ENCODE measurements at places on chromosomes 6 and 20.

DNA sequence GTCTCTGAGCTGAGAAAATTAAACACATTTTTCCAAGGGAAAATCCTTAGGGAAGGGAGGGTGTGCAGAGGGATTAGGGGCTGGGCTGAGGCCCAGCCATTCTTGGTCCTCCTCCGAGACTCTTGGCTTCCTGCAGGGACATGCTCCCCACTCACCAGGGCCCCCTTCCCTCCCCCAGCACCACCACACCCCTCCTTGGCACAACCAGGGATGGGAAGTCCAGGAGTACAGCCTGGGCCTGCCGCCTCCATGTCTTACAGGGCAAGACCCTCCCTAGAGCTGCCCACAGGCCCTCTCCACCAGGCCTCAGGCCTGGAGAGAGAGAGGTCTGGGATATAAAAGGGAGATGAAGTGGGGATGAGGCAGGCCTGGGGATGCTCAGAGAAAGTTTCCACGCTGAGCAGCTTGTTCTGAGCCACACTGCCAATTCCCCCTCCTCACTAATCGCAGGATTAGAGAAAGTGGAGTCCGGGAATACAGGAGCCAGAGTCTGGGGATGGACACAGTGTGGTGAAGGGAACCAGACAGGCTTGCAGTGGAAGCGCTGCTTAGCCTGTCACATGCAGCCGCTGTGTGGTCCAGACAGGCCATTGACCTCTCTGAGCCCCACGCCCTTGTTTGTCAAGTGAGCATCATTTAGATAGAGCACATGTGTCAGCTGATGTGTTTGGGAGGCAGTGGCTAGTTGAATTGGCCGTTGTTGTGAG is 105.5 kb downstream of the MRPL14 start:
- no peak for DNase-seq

DNA sequence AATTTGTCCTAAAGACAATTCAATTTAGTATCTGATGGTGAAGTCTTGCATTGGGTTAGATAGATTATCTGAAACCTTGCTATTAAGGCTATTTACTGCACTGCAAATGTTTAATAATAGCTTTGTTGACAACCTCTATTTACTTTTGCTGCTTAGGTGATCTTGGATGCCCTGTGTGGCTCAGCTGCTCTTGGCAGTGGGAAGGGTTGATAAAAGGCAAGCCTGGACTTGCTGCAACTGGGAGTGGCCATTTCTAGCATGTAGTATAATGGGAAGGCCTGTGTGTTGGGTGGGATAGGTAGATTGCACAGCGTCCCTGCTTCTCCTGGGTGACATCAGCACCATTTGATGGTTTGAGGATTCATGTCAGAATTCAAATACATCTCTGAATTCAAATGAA is 49.1 kb downstream of the ARMC2 start:
- no peak for DNase-seq

GRCh38 chr6:44626616-44627015 is 239.1 kb downstream of the CDC5L start:
- no peak for DNase-seq

DNA sequence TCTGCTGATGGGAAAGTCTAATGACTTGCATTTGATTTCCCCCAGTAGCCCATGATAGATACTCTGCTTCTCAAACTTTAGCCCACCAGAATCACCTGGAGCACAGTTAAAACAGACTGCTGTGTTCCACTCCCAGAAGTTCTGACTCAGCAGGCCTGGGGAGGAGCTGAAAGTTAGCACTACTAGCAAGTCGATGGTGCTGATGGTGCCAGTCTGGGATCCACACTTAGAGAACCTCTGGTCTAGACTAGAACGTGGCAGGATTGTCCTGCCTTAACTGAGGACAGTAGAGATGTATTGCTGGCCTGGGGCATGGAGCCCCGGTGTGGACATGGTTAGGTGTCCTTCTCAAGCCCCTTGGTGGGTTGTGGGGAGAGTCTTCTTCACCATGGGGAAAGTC is 8.7 kb downstream of the TOX2 start:
- no peak for DNase-seq

DNA sequence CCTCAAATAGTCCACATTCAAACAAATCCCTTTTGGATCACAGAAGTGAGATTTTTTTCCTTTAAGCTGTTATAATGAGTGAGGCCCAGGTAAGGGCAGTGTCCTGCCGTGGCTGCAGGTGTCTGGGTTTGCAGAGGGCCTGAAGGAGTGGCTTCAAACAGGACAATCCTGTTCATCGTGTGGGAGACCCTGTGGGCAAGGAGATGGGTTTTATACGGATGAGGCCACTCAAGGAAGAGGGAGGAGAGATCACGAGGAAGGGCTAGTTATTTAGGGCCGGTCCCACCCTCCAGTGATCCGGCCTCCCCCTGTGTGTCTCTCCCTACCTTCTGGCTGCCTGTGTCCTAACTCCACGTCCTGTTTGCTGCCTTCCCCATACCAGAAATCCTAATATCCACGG is 33.8 kb downstream of the PPP1R14C start:
- DNase-seq = no peak

GRCh38 chr6:15736297-15736696 is 73.5 kb upstream of the DTNBP1 start:
- DNase-seq = no peak

- no peak for DNase-seq
Observed at GRCh38 chr20:51703400-51704287, 64.5 kb downstream of the ATP9A start.

GRCh38 chr20:6079016-6079415 is 25.2 kb upstream of the LRRN4 start:
- DNase-seq = no peak

DNA sequence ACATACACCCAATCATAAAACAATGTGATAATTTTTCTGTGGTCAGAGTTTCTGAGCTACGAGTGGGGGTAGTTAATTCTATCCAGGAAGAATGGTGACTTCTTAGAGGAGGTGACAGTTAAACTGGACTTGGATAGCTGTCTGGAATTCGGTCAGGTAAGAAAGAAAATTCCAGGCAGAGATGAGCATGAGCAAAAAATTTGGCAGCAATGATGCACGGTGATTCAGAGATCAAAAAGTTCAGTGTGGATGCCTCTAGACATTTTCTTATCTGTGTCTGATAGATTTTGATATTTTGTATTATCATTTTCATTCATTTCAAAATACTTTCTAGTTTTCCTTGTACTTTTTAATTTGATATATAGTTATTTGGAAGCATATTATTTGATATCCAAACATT is 12.0 kb downstream of the RAET1E start:
- DNase-seq = no peak

DNA sequence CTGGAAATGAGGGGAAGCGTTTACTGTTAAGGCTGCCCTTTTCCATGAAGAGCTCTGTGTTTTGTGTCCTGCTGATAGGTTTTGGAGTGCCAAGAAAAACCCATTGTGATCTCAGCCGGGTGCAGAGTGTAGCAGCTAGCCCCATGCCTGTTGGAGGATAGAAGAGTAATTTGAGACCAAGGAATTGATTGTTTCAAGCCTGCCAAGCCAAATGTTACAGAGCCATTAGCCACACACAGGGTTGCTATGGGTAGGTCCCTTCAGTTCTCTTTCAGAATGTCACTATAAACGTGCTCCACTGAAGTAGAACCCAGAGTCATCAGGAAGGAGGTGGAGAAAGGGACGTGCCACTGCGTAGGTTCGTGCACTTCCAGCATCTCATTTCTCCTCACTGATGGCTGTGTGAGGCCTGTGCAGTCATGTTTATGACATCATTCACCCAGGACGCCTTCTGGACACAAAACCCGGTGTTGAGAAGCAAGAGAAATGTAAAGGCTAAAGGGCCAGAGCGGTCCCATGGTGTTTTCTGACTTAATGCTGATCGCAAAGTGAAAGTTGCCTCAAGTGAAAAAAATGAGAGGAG is 6.6 kb downstream of the GMPR start:
- DNase-seq = peak; percentile 2

GRCh38 chr6:25130518-25130917 is 148.7 kb upstream of the CARMIL1 start:
- DNase-seq = no peak

DNA sequence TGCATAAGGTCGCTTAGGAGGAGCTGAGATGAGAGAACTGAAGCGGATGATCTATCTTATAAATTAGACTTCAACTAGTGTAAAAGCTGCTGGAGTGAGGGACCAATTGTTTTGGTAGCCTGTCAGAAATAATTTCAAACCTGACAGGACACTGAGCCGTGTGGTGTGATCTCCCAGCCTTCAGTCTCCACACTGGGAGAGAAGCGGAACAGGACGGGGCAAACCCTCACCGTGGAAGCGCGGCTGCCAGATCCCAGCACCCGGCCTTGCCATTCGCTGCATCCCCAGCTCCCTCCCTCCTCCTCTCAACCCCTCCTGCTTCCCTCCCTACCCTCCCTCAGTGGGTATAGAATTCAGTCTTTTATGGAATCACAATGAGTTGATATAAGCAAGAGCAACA is 900.1 kb upstream of the SLC35B3 start:
- no peak for DNase-seq

GRCh38 chr6:2020909-2021308 is 224.5 kb downstream of the GMDS start:
- DNase-seq = peak; percentile 9

GRCh38 chr6:118784641-118785164 is 109.2 kb upstream of the ASF1A start:
- no peak for DNase-seq

GRCh38 chr20:53002786-53003185 is 30.6 kb downstream of the TSHZ2 start:
- no peak for DNase-seq

- no peak for DNase-seq
Observed at GRCh38 chr20:63582382-63583063, 8.5 kb upstream of the HELZ2 start.

DNA sequence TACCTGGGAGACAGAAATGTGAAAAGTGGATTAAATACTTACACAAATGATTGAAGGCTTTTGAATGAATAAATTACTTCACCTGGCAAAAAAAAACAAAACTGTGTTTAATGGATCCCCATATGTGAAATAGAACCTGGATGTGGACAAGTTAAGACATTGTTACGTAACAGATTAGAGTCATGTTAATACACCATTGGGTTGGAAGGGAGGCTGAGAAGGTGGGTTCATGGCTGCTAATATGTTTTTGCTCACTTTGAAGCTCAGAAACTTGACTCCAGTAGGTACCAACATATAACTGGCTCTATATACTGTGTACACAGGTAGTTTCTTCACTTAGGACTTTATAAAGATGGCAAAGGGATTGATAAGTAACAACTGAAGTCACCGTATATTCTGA is 21.4 kb upstream of the TENT5A start:
- DNase-seq = no peak

- DNase-seq = no peak
Observed at GRCh38 chr6:150717419-150717818, 117.7 kb downstream of the PLEKHG1 start.

GRCh38 chr6:163545370-163545769 is 130.9 kb downstream of the QKI start:
- no peak for DNase-seq

Measured in NCI-H524 (cell line).